ENCODE measurements at places on chromosomes 16 and 17.

DNA sequence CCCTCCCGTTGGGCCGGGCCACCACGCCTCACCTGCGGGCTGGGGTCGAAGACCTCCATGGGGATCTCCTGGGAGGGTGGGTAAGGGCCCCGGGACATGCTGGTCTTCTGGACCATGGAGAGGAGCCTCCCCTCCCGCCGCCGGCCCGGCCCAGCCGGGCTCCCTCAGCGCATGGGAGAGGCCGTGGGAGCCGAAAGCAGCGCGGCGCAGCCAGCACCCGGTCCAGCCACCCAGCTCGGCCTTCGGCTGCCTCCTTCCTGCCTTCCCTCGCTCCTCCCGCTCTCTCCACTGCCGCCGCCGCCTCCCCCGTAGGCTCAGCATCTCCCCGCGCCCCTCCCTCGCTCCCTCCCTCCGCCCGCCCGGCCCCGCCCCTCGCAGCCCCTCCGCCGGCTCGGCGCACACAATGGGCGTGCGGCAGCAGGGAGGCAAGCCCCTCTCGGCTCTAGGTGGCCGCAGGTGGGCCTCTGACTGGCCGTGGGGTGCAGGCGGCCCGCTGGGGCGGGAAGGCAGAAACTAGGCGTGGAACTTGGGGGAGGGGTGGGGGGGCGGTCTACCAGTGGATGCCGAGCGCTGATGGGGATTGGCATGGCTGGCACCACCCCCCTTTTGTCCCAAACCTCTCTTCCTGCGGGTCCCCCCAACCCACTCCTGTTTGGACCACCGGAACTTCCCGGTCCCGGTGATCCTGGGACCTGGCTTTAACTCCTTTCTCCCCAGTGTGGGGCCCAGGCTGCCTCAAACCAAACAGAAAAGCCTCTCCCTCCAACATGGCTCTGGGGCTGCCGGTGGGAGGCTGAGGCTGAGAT is at the start of gene CACNB1:
CACNB1 (minus strand) TSS at position 290 of the 806 bp plus-strand sequence; CDS start at position 116, 174 bp downstream.
- peak; percentile 58 for DNase-seq

DNA sequence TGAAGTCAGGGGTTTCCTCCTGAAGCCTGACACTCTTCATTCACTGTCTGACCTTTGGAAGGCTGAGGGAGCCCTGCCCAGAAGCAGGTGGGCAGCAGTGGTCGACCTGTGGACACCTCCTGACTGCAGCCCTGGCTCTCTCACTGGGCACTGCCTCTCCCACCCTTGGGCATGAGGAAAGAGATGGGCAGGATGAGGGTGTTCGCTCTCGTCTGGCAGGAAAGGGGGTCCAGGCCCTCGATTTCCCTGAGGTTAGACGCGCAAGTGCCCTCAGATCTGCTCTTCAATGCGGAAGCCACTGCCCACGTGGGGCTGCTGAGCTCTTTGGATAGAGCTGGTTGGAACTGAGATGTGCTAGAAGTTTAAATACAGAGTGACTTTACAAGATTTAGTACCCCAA is 171.9 kb downstream of the AHSP start:
- DNase-seq = no peak

GRCh38 chr16:78446486-78446885 is 347.0 kb downstream of the WWOX start:
- no peak for DNase-seq

- DNase-seq = no peak
Measured at GRCh38 chr17:61040666-61041065, 359.0 kb upstream of the TBX2 start.

DNA sequence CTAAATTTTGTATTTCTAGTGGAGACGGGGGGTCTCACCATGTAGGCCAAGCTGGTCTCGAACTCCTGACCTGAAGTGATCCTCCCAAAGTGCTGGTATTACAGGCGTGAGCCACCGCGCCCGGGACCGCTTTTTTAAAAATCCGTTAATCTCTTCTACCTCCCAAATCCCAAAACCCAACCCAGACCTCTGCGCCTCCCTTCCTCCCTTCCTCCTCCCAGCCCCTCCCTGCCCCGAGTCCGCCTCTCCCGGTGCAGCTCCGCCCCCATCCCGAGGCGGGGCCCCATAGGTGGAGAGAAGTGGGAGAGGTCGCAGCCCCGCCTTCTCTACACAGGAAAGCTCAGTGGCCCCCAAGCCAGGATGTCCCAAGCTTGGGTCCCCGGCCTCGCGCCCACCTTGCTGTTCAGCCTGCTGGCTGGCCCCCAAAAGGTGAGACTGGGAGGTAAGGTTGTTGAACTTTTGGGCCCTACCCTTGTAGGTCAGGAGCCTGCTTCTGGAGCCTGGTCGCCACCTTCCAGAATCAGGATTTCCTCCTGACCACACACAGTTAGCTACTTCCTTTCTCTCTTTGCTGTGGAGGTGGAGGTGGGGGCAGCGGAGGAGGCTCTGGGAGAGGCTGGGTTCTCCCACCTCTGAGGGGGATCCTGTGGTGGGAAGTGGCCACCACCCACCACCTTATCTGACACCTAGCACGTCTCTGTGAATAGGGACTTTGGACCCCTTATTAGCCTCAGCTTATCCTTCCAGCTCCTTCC is at the start of gene TMEM92:
TMEM92 (plus strand) TSS at position 325 of the 755 bp plus-strand sequence; CDS start at position 361, 36 bp downstream.
- DNase-seq = no peak

- no peak for DNase-seq
Measured at GRCh38 chr17:13749891-13750235, 148.1 kb upstream of the HS3ST3A1 start.

GRCh38 chr16:71396594-71396993 is 38.1 kb downstream of the CALB2 start:
- no peak for DNase-seq

DNA sequence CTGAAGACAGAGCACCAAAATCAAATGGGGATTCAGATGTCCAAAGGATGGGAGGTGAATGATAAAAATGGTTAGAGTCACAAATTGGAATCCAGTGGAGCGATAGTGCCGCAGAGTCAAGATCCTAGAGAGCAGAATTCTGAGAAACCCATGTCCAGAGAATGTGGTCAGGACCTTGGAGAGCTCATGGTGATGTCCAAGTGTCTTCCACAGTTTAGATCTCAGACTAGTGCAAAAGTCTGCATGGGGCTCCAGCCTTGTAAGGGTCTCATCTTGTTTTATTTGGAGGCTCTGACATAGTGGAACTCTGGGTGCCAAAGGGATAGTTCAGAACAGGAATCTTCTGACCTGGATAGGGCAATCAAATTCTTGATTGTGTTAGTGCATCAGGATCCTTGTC is 245.9 kb upstream of the HSBP1 start:
- no peak for DNase-seq

DNA sequence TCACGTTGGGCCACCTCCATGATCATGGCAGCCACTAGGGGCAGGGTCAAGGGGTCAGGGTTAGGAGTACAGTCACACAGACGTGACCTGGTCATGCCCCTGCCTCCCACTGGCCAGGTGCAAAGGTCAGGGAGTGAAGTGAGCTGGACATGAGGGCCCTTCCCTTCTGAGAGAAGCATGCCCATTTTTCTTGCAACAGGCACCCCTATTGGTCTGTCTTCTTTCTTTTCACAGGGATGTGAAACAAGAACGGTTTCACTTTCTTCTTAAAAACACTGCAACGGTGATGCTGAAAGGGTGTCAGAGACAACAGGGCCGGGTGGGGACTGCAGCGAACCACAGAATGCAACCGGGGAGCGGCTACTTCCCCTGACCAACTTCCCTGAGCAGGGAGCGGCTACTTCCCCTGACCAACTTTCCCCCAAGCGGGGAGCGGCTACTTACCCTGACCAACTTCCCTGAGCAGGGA is 52.1 kb upstream of the DOC2B start:
- no peak for DNase-seq

- DNase-seq = no peak
Measured at GRCh38 chr17:58595194-58595792, 80.9 kb upstream of the MTMR4 start.

DNA sequence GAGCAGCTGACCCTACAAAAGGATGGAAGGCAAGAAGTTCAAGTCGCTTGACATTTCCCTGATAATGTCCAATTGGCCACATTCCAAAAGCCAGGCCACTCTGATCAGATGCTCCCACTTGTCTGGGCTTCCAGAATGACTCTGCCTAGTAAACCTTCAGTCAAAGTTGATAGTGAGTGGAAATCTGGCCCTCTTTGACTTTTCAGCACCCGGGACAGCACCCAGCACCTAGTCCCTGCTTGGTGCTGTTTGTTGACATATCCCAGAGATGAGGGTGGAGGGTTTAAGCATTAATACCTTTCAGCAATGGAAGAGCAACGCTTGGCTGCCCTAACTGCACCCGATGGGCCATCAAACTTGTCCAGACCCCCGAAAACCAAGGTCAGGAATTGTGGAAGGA is 131.3 kb downstream of the AIPL1 start:
- no peak for DNase-seq

DNA sequence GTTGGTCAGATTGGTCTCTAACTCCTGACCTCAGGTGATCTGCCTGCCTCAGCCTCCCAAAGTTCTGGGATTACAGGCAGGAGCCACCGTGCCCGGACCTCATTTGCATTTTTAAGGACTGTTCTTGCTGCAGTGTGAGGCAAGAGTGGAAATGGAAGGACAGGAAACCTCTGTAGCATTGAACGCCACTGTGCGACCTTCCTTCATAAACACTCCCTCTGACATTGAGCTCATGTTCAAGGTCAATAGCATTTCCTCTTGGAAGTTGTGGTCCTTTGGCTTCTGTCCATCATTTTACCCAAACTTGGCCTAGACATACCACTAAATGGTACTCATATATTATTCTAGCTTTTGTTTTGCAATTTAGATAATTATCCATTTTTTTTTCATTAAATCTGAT is 32.8 kb upstream of the ABCA8 start:
- DNase-seq = no peak

- DNase-seq = no peak
Measured at GRCh38 chr17:6356562-6356961, 78.4 kb downstream of the AIPL1 start.

GRCh38 chr16:25260416-25260815 is 2.8 kb upstream of the ZKSCAN2 start:
- DNase-seq = no peak

- peak; percentile 84 for DNase-seq
Measured at GRCh38 chr17:8222630-8223355, 12.4 kb upstream of the AURKB start.

- no peak for DNase-seq
Measured at GRCh38 chr16:18037051-18037450, 299.5 kb downstream of the NPIPA8 start.

GRCh38 chr17:76141212-76142038 is at the start of gene FOXJ1:
Gene FOXJ1 (minus strand): TSS chr17:76141245. CDS start chr17:76140395, 850 bp downstream.
- peak; percentile 86 for DNase-seq

DNA sequence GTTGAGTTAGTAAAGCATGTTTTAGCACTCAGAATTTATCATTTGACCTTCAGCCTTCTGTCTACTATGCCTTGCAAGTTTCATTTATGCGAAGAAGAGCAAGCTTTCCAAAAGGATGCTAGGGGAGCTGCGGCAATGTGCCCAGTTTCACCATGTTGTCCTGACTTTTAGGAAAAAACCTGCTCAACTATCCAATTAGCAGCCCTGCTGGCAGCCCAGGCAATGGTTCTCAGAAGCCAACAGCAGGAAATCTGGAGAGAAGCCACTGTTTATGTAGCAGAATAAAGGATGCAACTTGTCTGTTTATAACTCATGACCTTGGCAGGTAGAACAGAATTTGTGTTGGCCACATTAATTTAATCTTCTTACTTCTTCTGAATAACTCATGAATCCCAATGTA is 230.8 kb downstream of the ABCC12 start:
- no peak for DNase-seq

DNA sequence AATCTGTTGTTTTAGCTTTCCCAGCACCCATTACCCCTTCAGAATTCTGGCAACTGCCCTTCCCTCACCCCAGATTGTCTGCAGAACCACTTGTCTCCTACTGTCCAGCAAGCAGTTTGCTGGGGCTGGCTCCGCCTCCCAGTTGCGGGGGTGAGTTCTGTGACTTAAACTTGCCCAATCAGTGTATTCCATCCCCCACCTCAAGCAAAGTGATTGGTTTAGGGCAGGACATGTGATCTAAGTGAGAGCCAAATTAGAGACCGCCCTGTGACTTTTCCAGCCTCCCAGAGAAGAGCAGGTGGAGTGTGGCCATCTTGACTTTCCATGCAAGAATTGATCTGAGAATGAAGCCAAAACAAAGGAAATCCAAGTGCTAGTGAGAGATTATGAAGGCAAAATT is 22.7 kb upstream of the SRCIN1 start:
- DNase-seq = no peak

GRCh38 chr16:52563767-52564611 is 17.0 kb upstream of the TOX3 start:
- no peak for DNase-seq

DNA sequence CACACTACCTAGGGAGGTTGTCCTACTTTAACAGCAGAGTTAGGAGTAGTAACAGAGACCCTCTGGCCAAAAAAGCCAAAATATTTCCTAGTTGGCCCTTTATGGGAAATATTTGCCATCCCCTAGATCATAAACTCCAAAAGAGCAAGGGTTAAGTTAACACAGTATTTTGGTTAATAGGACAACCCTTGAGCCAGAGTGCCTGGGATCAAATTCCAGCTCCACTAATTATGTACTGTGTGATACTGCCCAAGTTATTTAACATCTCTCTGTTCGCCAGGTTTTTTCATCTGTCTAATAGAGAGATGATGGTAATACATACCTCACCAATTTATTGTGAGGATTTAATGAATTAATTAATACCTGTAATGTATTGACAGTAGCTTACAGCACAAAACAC is 767.4 kb downstream of the KCNJ2 start:
- no peak for DNase-seq

- no peak for DNase-seq
Measured at GRCh38 chr17:37490638-37491614, 1.2 kb downstream of the DUSP14 start.

GRCh38 chr17:64941761-64942160 is 22.5 kb upstream of the LRRC37A3 start:
- no peak for DNase-seq

- no peak for DNase-seq
Measured at GRCh38 chr16:7585705-7586104, 253.1 kb downstream of the RBFOX1 start.

- DNase-seq = no peak
Measured at GRCh38 chr16:19879241-19879792, 5.3 kb downstream of the GPRC5B start.

DNA sequence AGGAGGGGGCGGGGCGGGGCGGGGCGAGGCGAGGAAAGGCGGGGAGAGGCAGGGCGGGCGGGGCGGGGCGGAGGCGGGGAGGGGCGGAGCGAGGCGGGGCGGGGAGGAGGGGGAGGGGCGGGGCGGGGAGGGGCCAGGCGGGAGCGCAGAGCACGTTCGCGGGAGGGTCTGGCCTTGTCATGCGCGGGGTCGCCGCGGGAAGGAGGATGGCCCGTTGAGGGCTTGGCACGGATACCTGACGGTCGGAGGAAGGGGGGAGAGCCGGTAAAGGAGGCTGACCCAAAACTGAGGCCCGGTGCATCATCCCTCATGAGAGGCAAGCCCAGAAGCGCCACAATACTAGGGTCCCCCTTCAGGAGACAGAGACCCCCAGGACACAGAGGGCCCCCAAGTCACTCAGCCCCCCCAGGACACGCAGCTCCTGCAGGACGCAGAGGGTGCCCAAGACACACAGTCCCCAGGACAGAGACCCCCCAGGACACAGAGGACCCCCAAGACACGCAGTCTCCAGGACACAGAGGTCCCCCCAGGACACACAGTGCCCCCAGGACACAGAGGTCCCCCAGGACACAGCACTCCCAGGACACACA is 593 bp upstream of the WDR45B start:
- no peak for DNase-seq

Data from activated CD4-positive, alpha-beta T cell treated with anti-CD3 and anti-CD28 coated beads, Interleukin-2, amount 50 U/mL, for 4 hours (primary cell).